ENCODE measurements at places on chromosomes 11 and 22. TPM values are rescaled to one million over a fixed set of nuclear protein-coding genes. Genes with fewer than 3 reads are reported as not detected.

- H3K4me1 ChIP-seq, result no peaks in the 10 kb centered on the region
- peaks cover 25% of the 10 kb centered on the region for H3K27me3 ChIP-seq
- no peak overlapping the region for H3K4me3 ChIP-seq
- H3K36me3 ChIP-seq, result no peaks in the 10 kb centered on the region
Observed at GRCh38 chr11:57134284-57134683, 47.5 kb upstream of the LRRC55 start.

GRCh38 chr11:69003866-69004367 is 9.1 kb downstream of the MRGPRF start:
- no peak overlapping the region for H3K27ac ChIP-seq
- H3K4me3 ChIP-seq, result no peak overlapping the region
- DNase-seq, result no peak
- peaks cover 6% of the 10 kb centered on the region for H3K27me3 ChIP-seq
- peaks cover 7% of the 10 kb centered on the region for H3K4me1 ChIP-seq
- H3K36me3 ChIP-seq, result no peaks in the 10 kb centered on the region

Gene UPK3A
- not detected for total RNA-seq

DNA sequence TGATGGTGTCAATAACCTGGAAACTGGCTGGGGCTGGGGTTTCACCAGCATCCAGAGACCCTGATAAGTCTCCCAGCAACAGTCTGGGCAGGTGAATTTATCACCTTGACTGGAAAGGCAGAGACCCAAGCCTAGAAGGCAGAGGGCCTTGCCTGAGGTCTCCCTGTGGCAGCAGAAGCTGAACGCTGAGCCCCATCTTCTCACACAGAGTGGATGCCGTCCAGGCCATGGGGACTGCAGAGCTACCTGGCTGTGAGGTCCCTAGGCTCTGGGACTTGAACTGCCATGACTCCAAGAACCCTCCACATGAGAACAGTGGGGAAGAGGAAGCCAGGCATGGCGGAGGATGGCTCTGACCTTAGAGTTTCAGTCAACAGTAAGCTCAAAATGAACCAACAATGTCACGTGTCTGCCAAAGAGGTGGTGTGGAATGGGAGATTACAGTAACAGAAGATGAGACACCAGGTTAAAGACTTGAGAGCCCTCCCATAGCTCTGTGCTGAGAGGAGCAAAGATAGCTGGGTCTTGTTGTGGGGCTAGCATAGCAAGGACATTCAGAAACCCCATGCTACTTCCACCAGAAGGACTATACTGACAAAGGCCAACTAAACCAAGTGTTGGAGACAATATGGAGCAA is 79.1 kb upstream of the LINC01488 start:
- no peak for DNase-seq
- H3K27ac ChIP-seq, result no peak overlapping the region
- H3K36me3 ChIP-seq, result peaks cover 5% of the 10 kb centered on the region
- H3K27me3 ChIP-seq, result peaks cover 28% of the 10 kb centered on the region

DNA sequence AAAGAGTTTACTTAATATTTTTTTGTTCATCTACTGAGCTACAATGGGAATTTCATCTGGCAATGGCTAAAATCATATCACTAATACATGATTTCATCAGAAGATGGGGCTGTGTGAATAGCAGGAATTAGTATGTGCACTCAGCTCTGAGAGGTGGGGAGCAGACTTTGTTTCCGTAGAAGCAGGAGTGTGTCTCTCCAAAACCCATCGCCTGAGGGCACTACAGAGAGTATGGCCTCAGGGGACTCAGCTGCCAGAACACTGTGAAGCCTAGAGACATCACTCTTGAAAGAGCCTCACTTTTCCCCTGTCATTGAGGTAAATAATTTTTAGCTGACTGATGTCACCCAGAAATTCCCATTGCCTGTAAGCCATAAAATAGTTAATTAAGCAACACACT is 261.4 kb upstream of the ISX start:
- H3K27ac ChIP-seq, result no peak overlapping the region
- H3K4me1 ChIP-seq, result no peaks in the 10 kb centered on the region
- H3K27me3 ChIP-seq, result peaks cover 25% of the 10 kb centered on the region
- no peak for DNase-seq

- no peak overlapping the region for H3K27ac ChIP-seq
- no peaks in the 10 kb centered on the region for H3K4me1 ChIP-seq
- no peaks in the 10 kb centered on the region for H3K27me3 ChIP-seq
- H3K4me3 ChIP-seq, result no peak overlapping the region
- DNase-seq, result no peak
Observed at GRCh38 chr11:68148071-68148805, 27.1 kb upstream of the CHKA start.

Gene NAV2
- 0.31 TPM for total RNA-seq

DNA sequence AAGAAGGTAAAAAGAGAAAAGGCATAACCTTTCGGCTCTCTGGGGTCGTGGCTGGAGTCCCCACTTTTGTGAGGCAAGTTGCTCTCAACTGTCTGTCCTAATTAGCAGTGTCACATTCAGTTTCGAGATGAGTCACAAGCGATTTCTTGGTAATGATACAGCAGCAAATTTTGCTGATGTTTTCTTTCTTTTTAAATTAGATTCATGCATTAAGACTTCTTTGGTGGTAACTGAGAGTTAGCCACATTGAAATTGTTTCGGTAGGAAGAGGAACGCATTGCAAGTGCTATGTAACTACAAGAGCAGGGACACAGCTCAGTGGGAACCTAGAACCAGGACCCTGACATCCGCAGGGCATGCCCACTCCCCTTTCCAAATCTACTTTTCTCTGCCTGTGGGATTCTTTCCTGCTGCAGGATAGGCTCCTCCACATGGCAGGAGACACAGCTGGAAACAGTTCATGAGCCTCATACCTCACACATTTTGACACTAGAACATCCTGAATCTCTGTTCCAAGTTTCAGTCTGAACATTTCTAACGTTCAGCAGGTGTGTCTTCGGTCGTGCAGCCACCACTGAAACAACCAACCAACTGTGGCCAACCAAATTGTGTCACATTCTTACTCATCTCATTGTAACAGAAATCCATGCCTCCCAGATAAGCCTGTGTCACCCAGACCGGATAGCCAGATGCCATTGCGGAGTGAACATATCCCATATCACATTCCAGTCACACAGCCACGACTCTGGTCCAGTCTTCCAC is 987.6 kb downstream of the NTM start:
- no peaks in the 10 kb centered on the region for H3K36me3 ChIP-seq
- peaks cover 24% of the 10 kb centered on the region for H3K4me1 ChIP-seq
- no peak overlapping the region for H3K27ac ChIP-seq
- no peak for DNase-seq
- peak overlapping the region; percentile 68 for H3K4me3 ChIP-seq

- H3K4me3 ChIP-seq, result no peak overlapping the region
- DNase-seq, result peak; percentile 59
- H3K27ac ChIP-seq, result no peak overlapping the region
- no peaks in the 10 kb centered on the region for H3K27me3 ChIP-seq
Observed at GRCh38 chr11:2581931-2582350, 117.9 kb downstream of the KCNQ1OT1 start.

Gene KCNJ11
- total RNA-seq, result 0.75 TPM

DNA sequence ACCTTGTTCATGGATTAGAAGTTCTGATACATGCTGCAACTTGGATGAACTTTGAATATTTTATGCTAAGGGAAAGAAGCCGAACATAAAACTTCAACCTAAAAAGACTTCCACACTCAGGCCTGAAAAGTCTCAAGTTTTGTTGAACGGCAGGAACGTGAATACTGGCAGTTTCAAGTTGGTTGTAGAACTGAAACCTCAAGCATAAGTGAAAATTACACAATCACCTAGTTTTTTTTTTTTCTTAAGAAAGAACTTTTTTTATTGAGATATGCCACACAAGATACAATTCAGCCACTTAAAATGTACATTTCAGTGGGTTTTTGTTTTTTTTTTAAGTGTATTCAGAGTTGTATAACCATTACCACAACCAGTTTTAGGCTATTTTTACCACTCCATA is 50.8 kb upstream of the ADORA2A start:
- no peak for DNase-seq
- H3K4me1 ChIP-seq, result peaks cover 39% of the 10 kb centered on the region
- no peak overlapping the region for H3K4me3 ChIP-seq
- peak overlapping the region; percentile 64 for H3K27ac ChIP-seq
- H3K27me3 ChIP-seq, result no peaks in the 10 kb centered on the region

DNA sequence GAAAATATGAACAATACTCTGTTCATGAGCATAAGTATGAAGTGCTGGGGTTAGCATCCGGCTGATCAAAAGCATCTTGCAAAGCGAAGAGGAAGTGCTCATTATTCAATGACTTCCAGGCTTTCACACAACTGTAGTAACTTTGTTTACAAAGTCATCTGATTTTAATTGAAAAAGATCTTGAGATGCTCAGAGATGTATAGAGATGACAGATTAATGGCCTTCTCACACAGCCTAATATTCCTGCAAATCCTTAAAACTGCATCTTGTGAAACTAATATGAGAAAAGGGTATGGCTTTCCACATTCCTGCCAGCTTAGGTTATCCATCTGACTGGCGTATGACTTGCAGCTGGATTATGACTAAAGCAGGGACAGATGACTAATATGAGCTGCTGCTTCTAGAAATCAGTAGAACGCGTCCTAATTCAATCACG is 125.4 kb downstream of the CASP12 start:
- peaks cover 3% of the 10 kb centered on the region for H3K4me1 ChIP-seq
- no peak overlapping the region for H3K4me3 ChIP-seq
- peaks cover 15% of the 10 kb centered on the region for H3K36me3 ChIP-seq
- DNase-seq, result no peak
- no peaks in the 10 kb centered on the region for H3K27me3 ChIP-seq
- no peak overlapping the region for H3K27ac ChIP-seq

DNA sequence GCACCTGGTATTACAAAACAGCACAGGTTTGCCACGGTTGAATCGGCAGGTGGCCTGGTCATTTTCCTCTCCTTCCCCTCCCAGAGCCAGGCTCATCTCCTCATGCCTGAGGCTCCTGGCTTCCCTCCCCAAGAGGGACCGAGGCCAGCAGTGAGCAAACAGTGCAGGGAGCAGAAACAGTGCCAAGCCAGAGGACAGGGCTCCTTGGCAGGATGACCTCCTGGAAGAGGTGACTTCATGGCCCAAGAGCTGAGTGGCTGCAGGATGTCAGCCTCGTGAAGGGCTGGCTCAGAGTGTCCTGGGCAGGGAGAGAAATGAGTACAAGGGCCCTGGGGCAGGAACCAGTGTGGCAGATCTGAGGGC is 22.8 kb upstream of the PPFIA1 start:
- H3K36me3 ChIP-seq, result no peaks in the 10 kb centered on the region
- H3K4me1 ChIP-seq, result peaks cover 5% of the 10 kb centered on the region
- peaks cover 34% of the 10 kb centered on the region for H3K27me3 ChIP-seq
- H3K4me3 ChIP-seq, result no peak overlapping the region
- H3K27ac ChIP-seq, result no peak overlapping the region

DNA sequence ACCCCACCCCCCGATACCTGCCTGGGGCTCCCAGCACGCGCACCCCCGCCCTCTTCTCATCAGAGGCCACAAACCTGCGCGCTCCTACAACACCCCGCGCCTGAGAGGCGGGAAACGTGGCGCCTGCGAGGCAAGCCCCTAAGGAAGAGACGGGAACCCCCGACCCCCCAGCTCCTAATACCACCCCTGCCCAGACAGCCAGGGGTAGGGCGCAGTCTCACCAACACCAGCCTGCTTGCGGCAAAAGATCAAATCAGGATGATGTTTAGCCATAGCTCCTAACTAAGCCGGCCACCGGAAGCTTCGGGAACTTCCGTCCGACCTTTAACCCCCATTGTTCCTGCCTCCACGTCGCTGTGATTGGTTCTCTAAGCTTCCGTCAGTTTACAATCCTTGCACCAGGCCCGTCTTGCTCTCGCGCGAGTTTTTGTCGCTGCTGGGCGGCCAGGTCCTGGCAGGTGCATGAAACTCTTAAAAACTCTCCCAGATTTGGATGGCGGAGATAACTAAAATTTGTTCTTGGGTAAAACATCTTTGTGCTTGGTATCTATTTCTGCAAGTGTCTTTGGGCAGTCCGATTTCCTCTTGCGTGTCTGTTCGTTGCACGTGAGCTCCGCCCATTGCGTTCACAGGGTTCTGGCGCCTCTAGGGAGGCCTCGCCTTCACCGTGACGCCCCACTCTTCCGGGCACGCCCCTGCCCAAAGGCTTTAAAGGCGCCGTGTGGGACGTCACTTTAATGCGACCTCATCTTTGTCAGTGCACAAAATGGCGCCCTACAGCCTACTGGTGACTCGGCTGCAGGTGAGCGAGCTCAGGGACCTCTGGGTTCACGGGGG is at the start of the genes ACO2 and PHF5A:
TSS of gene ACO2 (plus strand) at position 737 of the 837 bp plus-strand sequence. CDS start at position 767, 30 bp downstream.
TSS of gene PHF5A (minus strand) at position 312 of the 837 bp plus-strand sequence. CDS start at position 273, 39 bp downstream.
- peak within 1 kb of the TSS; percentile 96 for H3K27ac ChIP-seq
- H3K36me3 ChIP-seq, result peaks cover 27% of the 10 kb centered on the region
- no peaks in the 10 kb centered on the region for H3K27me3 ChIP-seq
- H3K4me3 ChIP-seq, result peak within 1 kb of the TSS; percentile 86

DNA sequence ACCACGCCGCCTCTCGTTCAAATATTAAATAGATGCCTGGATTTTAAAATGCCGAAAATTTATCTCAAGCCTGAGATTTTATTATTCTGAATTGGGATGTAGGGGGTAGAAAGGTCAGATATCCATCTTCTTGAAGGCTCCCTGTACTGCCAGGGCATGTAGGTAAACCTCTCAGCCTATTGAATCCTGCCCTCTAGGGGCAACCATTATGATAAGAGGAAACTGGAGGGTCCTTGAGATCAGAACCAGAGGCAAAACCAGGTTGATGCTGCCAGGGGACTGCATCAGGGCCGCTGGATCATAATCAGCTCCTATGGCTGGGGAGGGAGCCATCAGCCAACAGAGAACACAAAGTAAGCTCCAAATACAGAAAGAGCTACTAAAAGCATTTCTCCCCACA is 92.4 kb downstream of the KCNC1 start:
- no peaks in the 10 kb centered on the region for H3K4me1 ChIP-seq
- no peaks in the 10 kb centered on the region for H3K27me3 ChIP-seq
- no peak for DNase-seq

Gene CNTF
- 6.3 TPM for total RNA-seq

DNA sequence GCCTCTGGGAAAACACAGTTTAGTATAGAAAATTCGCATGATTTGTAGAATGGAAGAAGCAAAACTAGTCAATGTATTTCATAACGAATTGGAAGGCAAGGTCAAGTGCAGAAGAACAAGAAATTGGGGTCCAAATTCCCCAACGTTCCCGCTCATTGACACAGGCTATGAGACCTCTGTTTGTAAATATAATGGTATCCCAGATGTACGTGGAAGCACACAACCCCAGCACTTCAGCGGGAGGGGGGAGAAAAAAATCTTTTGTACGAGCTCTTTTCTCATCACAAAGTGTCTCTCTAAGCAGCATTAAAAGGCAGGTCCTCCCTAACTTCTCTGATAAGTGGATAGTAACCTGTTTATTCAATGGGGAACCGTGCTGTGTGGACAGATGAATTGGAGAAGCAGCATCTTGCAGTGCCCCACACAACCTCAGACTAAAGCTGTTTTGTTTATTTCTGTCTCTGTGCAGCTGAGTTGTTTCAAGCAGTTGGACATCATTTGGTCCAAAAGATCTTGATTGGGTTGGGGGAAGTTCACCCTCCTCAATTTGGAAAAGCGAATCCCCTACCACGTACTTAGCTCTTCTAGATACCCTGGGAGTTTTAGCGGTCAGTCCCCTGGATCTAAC is 1.1 kb upstream of the GAB2 start:
- DNase-seq, result no peak
- H3K27ac ChIP-seq, result peak overlapping the region; percentile 41
- H3K36me3 ChIP-seq, result no peaks in the 10 kb centered on the region
- H3K4me3 ChIP-seq, result peak overlapping the region; percentile 76
